ENCODE measurements at places on chromosomes 2 and 18. TPM values are rescaled to one million over a fixed set of nuclear protein-coding genes. Genes with fewer than 3 reads are reported as not detected.
A peak's percentile ranks its signal among the peaks of the same experiment; 100 is the strongest.

THADA gene
- polyA plus RNA-seq, result 12.0 TPM

- no peaks in the 10 kb centered on the region for H3K36me3 ChIP-seq
- peaks cover 51% of the 10 kb centered on the region for H3K4me1 ChIP-seq
- peak overlapping the region; percentile 75 for H3K4me3 ChIP-seq
- no peaks in the 10 kb centered on the region for H3K27me3 ChIP-seq
- no peak overlapping the region for H3K27ac ChIP-seq
- DNase-seq, result no peak
Observed at GRCh38 chr2:132417430-132418035, 928 bp downstream of the GPR39 start.

GRCh38 chr2:15160201-15160991 lies 400.7 kb downstream of the NBAS start:
- no peaks in the 10 kb centered on the region for H3K4me1 ChIP-seq
- no peak overlapping the region for H3K27ac ChIP-seq
- H3K27me3 ChIP-seq, result no peaks in the 10 kb centered on the region

DIPK1C gene
- polyA plus RNA-seq, result 0.06 TPM

LRRC30 gene
- polyA plus RNA-seq, result not detected

GRCh38 chr2:128605421-128605820 lies 286.8 kb upstream of the HS6ST1 start:
- no peaks in the 10 kb centered on the region for H3K27me3 ChIP-seq
- H3K27ac ChIP-seq, result no peak overlapping the region
- no peak for DNase-seq
- no peak overlapping the region for H3K4me3 ChIP-seq
- no peaks in the 10 kb centered on the region for H3K36me3 ChIP-seq
- no peaks in the 10 kb centered on the region for H3K4me1 ChIP-seq

SLC9A4 gene
- not detected for polyA plus RNA-seq

- H3K27ac ChIP-seq, result no peak overlapping the region
- H3K4me3 ChIP-seq, result no peak overlapping the region
- no peak for DNase-seq
- no peaks in the 10 kb centered on the region for H3K36me3 ChIP-seq
- no peaks in the 10 kb centered on the region for H3K27me3 ChIP-seq
- no peaks in the 10 kb centered on the region for H3K4me1 ChIP-seq
Observed at GRCh38 chr2:77538031-77538430, 15.9 kb upstream of the LRRTM4 start.

GALNT3 gene
- 0.92 TPM for polyA plus RNA-seq

IL36G gene
- not detected for polyA plus RNA-seq

DNA sequence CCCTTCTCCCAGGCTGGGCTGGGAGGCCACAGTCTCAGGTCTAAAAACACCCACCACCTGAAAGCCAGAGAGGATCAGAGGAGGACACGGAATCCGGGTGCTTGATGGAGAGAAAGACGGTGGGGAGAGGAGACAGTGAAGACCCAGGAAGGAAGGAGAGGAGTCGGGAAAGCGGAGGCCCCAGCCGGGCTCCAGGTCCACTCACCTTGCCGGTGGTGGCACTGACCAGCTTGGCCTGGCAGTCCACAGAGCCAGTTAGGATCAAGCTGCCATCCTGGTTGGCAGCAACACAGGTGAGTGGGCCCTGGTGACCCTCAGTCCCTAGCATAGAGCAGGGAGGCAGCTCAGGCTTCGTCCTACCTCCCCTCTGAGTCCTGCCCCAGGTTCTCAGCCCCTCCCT lies 4.3 kb downstream of the AAMP start:
- H3K27me3 ChIP-seq, result no peaks in the 10 kb centered on the region
- peaks cover 29% of the 10 kb centered on the region for H3K36me3 ChIP-seq
- H3K4me1 ChIP-seq, result peaks cover 37% of the 10 kb centered on the region
- no peak overlapping the region for H3K4me3 ChIP-seq
- no peak overlapping the region for H3K27ac ChIP-seq

NOL4 gene
- 0.03 TPM for polyA plus RNA-seq

GRCh38 chr18:69758458-69758857 lies 189.2 kb downstream of the CD226 start:
- DNase-seq, result no peak
- no peak overlapping the region for H3K4me3 ChIP-seq
- H3K27ac ChIP-seq, result no peak overlapping the region

DNA sequence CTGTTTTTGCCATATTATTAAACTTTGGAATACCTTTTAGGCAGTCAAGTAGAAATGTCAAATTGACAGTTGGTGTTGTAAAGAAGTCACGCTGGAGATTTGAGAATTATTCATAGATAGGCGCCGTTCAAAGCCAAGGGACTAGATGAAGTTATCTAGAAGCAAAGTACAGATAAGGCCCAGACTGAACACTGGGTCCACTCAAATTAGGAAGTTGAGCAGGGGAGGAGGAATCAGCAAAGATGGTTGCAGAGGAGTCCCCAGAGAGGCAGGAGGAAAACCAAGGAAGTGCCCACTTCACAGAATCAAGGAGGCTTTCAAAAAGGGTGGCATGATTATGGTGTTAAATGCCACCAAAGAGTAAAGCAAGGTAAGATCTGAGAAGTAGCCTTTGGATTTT lies 9.6 kb upstream of the ALS2 start:
- no peaks in the 10 kb centered on the region for H3K27me3 ChIP-seq
- H3K4me1 ChIP-seq, result peaks cover 4% of the 10 kb centered on the region
- no peaks in the 10 kb centered on the region for H3K36me3 ChIP-seq
- H3K4me3 ChIP-seq, result no peak overlapping the region
- H3K27ac ChIP-seq, result no peak overlapping the region
- no peak for DNase-seq

GRCh38 chr2:23312996-23313606 lies 71.9 kb upstream of the KLHL29 start:
- no peaks in the 10 kb centered on the region for H3K36me3 ChIP-seq
- no peak overlapping the region for H3K4me3 ChIP-seq
- H3K27me3 ChIP-seq, result no peaks in the 10 kb centered on the region

- H3K36me3 ChIP-seq, result no peaks in the 10 kb centered on the region
- no peak overlapping the region for H3K4me3 ChIP-seq
- peaks cover 23% of the 10 kb centered on the region for H3K4me1 ChIP-seq
- peaks cover 12% of the 10 kb centered on the region for H3K27me3 ChIP-seq
- no peak for DNase-seq
Observed at GRCh38 chr18:79393181-79393634, 2.5 kb upstream of the NFATC1 start.

GRCh38 chr2:239499726-239500573 lies 99.1 kb upstream of the HDAC4 start:
- peak overlapping the region; percentile 40 for H3K27ac ChIP-seq
- H3K4me3 ChIP-seq, result no peak overlapping the region
- H3K4me1 ChIP-seq, result no peaks in the 10 kb centered on the region
- H3K27me3 ChIP-seq, result no peaks in the 10 kb centered on the region
- no peaks in the 10 kb centered on the region for H3K36me3 ChIP-seq
- no peak for DNase-seq

GRCh38 chr18:2589345-2590068 lies 18.1 kb downstream of the NDC80 start:
- H3K4me3 ChIP-seq, result no peak overlapping the region
- no peak overlapping the region for H3K27ac ChIP-seq
- no peaks in the 10 kb centered on the region for H3K27me3 ChIP-seq

DNA sequence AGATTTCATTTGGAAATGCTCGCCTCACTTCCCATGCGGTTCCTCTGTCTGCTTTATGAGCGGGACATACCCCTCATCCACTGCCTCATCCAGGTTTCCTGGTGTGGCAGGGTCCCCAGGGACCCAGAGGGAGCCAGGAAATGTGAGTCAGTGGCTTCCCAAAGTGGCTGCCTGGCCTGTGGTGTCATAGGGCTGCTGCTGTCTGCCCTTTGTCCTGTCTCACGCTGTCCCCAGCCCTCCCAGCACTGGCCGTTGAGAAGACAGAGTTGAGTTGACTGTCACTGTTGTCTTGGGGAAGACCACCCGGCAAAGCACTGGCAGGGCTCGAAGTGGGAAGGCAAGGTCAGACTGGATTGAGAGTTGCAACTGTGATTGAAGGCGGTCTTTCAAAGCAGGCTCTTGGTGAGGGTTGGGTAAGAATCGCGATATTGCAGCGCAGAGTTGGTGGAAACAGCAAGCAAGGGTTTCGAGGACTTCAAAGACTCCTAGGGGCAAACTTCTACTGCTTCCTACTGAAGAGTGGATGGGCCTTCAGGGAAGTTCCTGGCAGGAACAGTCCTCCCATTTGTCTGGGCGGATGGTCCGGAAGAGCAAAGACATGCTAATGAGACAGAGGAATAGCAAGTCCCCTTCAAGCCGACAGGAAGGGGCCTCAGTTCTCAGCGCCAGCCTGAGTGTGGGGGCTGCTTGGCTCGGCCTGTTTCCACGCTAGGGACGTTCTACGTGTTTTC lies 33.9 kb downstream of the RAB31 start:
- H3K27me3 ChIP-seq, result no peaks in the 10 kb centered on the region
- H3K27ac ChIP-seq, result no peak overlapping the region
- no peaks in the 10 kb centered on the region for H3K4me1 ChIP-seq
- no peak overlapping the region for H3K4me3 ChIP-seq
- no peaks in the 10 kb centered on the region for H3K36me3 ChIP-seq

DNA sequence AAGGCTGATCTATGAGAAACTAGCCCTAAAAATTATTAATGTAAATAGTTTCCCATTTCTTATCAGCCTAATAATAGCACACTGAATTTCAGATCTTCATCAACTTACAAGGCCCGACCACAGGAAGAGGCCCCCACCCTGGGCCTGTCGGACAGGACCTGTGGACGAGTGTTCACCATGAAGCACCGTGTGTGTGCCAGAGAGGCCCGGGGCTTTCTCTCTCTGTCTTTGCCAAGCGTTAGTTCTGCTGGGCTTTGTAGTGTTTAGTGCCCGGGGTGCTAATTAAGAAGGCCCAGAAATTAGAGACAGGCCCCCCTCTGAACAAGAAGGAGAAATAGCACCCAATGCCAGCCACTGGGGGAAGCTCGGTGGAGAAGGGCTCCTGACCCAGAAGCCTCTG lies 265.7 kb downstream of the TWIST2 start:
- no peak overlapping the region for H3K27ac ChIP-seq
- H3K27me3 ChIP-seq, result no peaks in the 10 kb centered on the region
- no peak overlapping the region for H3K4me3 ChIP-seq
- H3K36me3 ChIP-seq, result no peaks in the 10 kb centered on the region
- no peak for DNase-seq

GRCh38 chr2:78676921-78677696 lies 348.4 kb upstream of the REG3G start:
- DNase-seq, result no peak
- no peaks in the 10 kb centered on the region for H3K4me1 ChIP-seq
- H3K4me3 ChIP-seq, result no peak overlapping the region
- no peaks in the 10 kb centered on the region for H3K27me3 ChIP-seq

DNA sequence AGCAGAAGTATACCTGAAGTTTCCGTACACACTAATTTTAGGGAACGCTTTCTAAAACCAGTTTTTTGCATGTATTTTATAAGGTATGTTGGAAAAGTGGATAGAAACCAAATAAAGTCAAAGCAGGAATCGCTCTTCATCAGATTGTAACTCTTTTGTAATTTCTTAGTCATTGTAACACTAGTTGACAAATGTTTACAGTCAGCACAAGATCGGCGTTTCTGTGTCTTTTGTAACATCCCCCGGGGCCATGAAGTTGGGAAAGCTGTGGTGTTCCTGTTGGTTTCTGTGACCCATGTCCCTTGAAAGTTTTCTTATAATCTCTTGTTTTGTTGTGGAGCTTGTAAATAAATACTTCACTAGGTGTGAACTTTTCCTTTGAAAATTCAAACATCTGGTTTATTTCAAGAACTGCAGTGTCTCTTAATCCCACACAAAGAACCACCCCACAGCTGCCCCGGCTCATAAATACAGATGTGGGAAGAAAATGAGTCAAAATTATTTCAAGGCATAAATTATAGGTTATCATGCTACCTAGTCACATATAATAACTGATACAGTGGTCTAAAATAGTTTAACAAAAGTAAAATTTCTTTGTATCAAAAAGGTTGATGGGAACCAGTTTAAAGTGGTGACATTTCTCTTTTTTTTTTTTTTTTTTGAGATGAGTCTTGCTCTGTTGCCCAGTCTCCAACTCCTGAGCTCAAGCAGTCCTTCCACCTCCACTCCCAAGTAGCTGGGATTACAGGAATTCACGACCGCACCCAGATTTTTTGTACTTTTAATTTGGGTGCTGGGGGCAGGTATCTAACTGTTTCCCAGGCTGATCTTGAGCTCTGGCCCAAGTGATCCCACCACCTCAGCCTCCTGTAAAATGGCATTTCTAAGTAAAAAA lies 751 bp upstream of the NMI start:
- H3K4me1 ChIP-seq, result peaks cover 3% of the 10 kb centered on the region
- peak overlapping the region; percentile 62 for H3K4me3 ChIP-seq
- no peaks in the 10 kb centered on the region for H3K27me3 ChIP-seq
- no peaks in the 10 kb centered on the region for H3K36me3 ChIP-seq
- peak overlapping the region; percentile 100 for H3K27ac ChIP-seq

FBLN7 gene
- 0.60 TPM for polyA plus RNA-seq

- no peaks in the 10 kb centered on the region for H3K4me1 ChIP-seq
- no peaks in the 10 kb centered on the region for H3K27me3 ChIP-seq
- no peaks in the 10 kb centered on the region for H3K36me3 ChIP-seq
- no peak for DNase-seq
Observed at GRCh38 chr2:151357359-151357758, at the start of gene TNFAIP6. TNFAIP6 (plus strand) TSS chr2:151357592; CDS start chr2:151357667, 75 bp downstream.

DNA sequence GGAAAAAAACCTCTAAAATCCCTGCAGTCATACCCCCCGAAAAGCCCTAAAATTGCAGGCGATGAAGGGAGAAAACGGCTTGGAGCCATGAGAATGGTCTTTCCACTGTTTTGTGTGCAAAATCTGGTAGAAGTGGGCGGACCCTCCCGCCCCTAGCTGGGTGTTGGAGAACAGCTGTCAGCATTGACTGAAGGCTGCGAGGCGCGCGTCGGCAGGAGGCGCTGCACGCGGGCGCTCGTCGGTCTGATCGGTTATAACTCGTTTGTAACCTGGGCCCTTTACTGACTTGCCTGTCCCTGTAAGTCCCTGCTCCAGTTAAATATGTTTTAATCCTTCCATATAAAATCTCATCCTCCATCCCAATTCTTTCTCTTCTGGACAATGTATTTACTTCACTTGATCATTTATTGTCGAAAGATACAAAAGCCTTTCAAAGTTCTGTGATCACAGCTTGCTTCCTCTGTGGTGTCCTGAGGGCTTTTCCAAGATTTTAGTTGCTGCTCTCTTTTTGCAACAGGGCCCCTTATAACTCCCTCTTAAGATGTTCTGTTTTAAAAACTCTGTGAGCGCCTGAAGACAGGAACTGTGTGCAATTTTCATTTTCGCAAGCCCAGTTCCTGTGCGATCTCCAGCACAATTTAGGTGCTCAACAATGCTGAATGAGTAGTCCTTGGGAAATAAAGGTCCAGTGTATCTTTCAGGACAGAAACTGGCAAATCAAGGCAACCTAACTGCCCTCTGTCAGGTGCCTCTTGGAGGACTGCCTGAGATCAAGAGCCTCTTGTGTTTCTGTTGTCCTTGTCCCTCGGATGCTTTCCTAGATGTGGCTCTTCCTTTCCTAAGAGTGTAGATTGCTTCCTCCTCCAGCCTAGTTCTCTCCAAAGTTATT lies 918 bp upstream of the HNRNPLL start:
- peaks cover 10% of the 10 kb centered on the region for H3K4me1 ChIP-seq
- H3K4me3 ChIP-seq, result peak overlapping the region; percentile 98
- DNase-seq, result peak; percentile 82
- H3K27ac ChIP-seq, result peak overlapping the region; percentile 87
- no peaks in the 10 kb centered on the region for H3K36me3 ChIP-seq

- H3K27me3 ChIP-seq, result no peaks in the 10 kb centered on the region
- H3K4me1 ChIP-seq, result no peaks in the 10 kb centered on the region
Observed at GRCh38 chr2:36477746-36478145, 120.2 kb downstream of the FEZ2 start.

HNMT gene
- 44.4 TPM for polyA plus RNA-seq

- no peaks in the 10 kb centered on the region for H3K27me3 ChIP-seq
- no peak overlapping the region for H3K27ac ChIP-seq
- no peaks in the 10 kb centered on the region for H3K4me1 ChIP-seq
Observed at GRCh38 chr2:58515827-58516573, 274.9 kb upstream of the FANCL start.
